ENCODE measurements at places on chromosomes 3 and 15.

DNA sequence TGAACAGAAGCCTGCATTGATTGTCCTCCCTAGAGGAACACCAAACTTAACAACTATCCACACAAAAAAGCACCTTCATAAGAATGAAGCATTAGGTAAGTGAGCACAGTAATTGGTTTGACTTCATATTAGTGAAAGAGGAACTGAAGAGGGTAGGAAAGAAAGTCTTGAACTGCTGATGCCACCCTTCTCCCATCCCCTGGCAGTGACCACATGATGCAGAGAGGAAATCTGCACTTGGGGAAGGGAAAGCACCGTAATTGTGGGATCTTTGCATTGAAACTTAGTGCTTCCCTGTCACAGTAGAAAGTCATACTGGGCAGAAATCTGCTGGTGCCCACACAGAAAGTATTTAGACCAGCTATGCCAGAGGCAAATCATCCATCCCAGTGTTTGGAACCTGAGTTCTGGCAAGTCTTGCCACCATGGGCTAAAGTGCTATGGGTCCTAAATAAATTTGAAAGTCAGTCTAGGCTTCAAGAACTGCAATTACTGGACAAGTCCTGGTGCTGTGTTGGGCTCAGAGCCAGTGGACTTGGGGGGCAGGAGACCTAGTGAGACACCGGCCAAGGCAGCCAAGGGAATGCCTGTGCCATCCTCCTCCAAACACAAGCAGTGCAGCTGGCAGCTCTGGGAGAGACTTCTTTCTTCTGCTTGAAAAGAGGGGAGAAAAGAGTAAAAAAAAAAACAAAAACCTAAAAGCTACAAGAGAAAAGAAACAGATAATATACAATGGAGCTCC is 63.6 kb downstream of the SLC15A2 start:
- no peak for DNase-seq

- DNase-seq = no peak
Observed at GRCh38 chr3:111538681-111539083, 3.3 kb upstream of the CD96 start.

- DNase-seq = no peak
Observed at GRCh38 chr3:159196359-159196758, 394.5 kb downstream of the MFSD1 start.

- DNase-seq = no peak
Observed at GRCh38 chr3:49295489-49296058, 18.5 kb upstream of the C3orf62 start.

DNA sequence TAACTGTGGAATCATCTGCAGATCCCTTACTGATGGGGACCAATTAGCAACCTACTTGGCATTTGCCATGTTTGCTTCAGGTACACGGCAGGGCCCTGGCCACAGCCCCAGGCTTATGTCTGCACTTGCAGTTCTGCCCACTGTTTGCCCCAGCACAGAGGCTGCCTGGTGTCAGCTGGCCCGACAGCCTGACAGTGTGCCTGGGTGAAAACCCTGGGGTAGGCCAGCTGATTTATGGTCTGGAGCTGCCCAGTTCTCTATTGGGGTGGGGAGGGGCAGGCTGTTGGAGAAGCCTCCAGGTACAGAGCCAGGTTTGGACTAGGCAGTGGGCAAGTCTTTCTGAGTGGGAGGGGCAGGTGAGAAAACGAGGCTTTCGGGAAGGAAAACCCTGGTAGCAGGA is 11.2 kb upstream of the TGM5 start:
- no peak for DNase-seq

DNA sequence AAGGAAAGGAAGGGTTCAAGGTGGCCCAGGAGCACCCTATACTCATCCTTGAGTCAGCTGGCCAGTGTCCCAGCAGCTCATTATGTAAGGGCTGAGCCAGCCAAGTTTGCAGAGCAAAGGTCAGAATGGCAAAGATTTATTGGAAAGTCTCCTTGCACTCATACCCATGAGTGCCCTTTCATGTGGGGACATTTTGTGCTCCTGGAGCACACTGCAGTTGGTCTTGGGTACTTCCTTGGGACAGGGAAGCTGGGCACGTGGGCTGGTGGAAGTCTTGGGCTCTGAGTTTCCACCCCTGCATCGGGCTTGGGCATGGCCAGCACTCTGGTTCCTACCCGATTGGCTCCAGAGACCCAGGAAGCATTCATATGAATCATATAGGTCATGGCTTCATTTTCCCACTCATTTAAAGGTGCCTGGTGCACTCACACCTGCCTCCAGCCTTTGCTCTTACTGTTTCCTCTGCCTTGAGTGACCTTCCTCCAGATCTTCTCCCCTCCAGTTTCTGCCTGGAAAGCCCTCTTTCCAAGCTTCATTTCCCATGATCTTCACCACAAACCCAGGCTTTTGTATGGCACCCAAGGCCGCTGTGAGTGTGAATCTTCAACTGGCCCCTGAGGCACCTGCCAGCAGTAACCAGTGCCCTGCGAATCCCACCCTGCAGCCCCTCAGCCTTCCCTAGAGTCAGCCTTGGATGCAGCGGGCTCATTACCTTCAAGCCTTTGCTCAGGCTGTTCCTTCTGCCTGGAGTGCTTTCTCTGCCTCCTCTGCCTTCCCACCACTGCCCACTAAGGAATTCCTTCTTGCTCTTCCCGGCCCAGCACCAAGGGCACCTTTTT is 10.5 kb upstream of the PRKCD start:
- DNase-seq = no peak

GRCh38 chr3:134103470-134103869 is 73.7 kb upstream of the SLCO2A1 start:
- no peak for DNase-seq
